Caudate nucleus (tissue), 63 donors: ENCODE measurements at places on chromosomes 3 and 15.

GRCh38 chr15:33068511-33068990, 126.0 kb downstream of the FMN1 start:
- no peak for DNase-seq

GRCh38 chr3:22714749-22715148, 488.4 kb upstream of the UBE2E2 start:
- DNase-seq: no peak

GRCh38 chr3:178404961-178405360, 131.3 kb upstream of the KCNMB2 start:
- no peak for DNase-seq

DNA sequence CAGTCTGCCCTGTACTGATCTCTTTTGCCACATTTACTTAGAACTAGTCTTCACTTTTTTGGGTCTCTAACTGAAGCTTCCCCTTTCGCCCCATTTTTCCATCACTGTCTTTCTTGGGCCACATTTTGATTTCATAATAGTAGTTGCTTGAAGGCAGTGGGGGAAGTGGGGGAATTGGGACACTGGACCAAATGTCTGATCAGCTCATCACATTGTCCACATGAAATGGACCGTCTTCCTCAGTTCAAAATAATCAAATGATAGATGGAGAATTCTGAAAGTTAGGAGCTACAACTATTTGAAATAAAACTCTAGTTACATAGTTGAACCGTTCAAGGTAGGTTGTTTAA, 747 bp downstream of the PDCD6IP start:
- DNase-seq: no peak

DNA sequence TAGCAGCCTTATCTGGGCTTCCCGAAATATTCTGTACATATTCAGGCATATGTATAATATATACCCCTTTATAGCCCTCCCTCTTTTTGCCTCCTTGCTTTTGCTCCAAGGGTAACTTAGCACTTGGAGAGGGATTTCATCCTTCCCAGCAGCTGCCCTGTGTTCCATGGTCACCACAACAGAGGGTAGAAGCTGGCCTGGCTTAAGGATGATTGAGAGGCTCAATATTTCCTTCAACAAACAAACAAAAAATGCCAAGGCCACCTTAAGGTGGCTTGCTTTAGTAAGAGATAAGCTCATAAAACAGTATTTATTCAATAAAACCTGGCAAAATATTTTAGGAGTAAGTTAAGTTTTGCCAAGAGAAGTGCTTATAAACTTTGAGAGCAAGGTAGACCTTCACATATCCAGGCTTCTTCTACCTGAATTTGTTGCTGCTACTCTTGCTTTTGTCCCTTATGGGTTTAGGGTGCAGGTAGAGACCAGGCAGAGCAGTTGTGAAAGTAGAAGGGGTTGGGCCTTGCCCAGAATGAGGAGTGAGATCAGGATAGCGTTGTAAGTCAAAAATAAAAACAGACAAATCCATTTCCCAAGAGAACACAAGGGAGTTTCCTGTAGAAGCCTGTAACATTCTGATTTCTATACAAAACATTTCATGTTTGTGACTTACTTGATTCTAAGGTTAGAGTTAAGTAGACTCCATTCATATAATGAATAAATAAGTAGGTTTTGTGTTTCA, 52.7 kb upstream of the ATOSA start:
- DNase-seq: no peak

DNA sequence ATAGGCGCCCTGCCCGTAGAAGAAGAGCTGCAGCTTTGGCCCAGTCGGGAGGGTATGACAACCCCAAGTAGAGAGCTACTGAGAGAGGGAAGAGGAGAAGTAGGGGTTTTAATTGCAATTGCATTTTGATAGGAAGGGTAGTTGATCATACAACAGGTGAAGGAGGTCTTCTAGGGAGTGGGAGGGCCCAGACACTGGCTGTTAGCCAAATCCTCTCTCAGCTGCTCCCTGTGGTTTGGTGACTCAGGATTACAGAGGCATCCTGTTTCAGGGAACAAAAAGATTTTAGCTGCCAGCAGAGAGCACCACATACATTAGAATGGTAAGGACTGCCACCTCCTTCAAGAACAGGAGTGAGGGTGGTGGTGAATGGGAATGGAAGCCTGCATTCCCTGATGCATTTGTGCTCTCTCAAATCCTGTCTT, 408.9 kb upstream of the THBS1 start:
- DNase-seq: peak; percentile 12

- no peak for DNase-seq
Measured at GRCh38 chr3:159938714-159939113, 49.9 kb upstream of the IL12A start.

GRCh38 chr3:105399062-105399461, 32.4 kb downstream of the ALCAM start:
- no peak for DNase-seq

DNA sequence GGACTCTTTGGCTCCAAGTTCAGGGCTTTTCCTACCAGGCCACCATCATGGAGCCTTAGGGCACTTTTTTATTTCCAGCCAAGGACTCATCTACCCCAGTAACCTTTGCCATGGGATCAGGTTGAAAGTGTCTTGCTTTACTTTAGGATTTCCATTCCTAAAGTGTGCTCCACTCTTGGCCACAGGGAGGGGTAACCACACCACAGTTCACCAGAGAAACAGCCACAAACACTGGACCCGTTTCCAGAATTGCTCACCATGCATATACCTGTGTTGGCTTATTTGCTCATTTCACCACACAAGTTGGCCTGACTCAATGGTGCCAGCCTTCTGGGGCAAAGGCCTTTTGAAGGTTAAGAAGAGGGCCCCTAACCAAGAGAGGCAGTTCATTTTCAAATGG, 70.6 kb upstream of the RAD18 start:
- DNase-seq: no peak

DNA sequence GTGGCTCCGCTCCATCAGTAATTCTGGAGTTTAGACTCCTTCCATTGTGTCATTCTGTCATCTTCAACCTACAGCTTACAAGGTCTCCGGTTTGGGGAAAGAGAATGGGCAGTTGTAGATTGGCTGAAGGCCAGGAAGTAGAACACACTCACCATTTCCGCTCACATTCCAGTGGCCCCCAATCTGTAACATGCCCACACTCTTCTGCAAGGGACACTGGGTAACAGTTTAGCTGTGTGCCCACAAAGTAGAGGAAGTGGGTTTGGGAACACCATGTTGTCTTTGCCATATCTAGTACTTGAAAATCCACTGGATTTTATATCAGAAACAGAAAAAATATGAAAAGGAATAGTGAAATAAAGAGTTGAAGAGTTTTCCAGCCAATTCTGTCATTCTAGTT, 153.5 kb downstream of the SV2B start:
- DNase-seq: no peak

DNA sequence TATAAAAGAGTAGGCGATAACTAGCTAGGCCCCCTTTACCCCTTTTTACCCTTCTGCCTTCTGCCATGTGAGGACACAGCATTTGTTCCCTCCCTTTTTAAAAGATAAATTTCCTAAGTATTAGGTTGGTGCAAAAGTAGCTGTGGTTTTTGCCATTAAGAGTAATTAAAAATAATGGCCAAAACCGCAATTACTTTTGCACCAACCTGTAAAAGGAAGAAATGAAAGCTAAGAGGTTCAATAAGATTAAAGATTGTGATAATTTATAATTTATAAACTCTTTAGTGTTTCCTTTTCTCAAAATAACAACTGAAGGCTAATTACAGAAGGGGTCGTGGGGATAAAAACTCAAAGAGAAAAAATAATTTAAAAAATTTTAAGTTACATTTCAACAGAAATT, 283.5 kb upstream of the PDZRN3 start:
- no peak for DNase-seq

DNA sequence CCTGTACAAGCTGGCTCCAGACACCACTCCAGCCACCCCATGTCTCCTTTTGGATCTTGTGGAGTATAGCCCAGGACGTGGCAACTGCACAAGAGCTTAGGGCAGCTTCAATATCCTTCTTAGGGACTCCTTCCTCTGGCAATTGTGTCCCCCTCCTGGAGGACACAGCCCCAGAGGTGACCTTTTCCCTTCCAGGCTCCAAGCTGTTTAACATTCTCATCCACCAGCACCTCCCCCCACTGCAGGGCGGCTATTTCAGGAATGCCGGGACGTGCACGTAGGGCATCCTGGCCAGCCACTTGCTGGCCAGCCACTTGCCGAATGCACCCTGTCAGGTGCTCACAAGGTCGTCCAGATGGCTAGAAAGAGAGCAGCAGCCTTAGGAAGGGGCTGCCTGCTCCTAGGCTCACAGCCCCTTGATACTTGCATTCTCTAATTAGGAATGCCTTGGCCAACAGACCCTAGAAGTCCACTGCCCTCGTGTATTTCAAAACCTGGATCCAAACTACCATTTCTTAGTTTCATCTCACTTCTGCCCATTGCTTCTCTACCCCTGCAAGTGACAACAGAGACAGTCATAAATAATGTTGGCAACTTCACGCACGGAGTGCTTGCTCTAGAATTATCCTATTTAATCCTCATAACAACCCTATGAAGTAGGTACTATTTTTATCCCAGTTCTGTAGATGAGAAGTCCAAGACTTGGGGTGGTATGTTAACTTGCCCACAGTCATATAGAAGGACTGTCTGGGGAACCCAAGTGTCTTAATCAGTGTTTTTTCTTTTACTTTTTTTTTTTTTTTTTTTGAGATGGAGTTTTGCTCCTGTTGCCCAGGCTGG, 24.5 kb upstream of the IDH2 start:
- DNase-seq: no peak

GRCh38 chr15:82856397-82857170, 47.2 kb downstream of the WHAMM start:
- DNase-seq: no peak

- no peak for DNase-seq
Measured at GRCh38 chr3:185290266-185290665, 36.4 kb upstream of the EHHADH start.

GRCh38 chr3:129330409-129330808, 51.7 kb downstream of the HMCES start:
- DNase-seq: no peak

GRCh38 chr15:71198846-71199245, 83.6 kb downstream of the THSD4 start:
- DNase-seq: no peak

DNA sequence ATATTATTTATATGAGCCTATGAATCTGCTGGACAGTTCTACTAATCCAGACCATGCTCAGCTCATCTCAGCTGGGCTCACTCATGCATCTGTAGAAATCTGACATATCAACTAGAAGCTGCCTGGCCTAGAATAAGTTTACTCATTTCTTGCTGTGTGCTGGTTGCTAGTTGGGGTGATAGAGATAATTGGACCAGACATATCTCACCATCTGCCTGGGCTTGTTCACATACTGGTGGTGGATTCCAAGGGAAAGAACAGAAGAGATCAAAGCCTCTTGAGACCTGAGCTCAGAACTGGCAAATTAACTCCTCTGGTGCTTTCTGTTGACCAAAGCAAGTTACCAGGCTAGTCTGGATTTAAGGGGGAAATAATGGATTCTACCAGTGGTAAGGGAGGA, 109.1 kb downstream of the NSUN3 start:
- no peak for DNase-seq

DNA sequence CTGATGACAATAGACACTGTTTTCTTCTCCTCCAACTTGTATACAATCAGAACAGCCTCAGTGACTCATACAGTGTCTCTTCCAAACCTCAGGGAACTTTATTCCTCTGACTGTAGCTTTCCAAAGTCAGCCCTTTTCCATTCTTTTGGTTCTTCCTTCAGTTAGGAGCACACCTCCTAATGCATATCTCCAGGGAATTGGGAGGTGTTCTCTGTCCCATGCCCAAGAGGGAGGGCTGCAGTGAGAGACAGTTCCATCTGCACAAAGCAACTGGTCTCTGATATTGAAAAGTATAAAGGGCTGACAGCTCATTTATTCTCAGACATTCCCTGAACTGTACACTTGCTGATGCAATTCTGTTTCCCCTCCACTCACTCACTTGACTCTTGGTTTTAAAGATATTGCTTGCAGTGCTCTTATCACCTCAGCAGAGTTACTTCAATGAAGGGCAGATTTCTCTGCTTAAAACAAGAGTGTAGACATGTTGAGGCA, 337.8 kb upstream of the TBC1D5 start:
- no peak for DNase-seq

DNA sequence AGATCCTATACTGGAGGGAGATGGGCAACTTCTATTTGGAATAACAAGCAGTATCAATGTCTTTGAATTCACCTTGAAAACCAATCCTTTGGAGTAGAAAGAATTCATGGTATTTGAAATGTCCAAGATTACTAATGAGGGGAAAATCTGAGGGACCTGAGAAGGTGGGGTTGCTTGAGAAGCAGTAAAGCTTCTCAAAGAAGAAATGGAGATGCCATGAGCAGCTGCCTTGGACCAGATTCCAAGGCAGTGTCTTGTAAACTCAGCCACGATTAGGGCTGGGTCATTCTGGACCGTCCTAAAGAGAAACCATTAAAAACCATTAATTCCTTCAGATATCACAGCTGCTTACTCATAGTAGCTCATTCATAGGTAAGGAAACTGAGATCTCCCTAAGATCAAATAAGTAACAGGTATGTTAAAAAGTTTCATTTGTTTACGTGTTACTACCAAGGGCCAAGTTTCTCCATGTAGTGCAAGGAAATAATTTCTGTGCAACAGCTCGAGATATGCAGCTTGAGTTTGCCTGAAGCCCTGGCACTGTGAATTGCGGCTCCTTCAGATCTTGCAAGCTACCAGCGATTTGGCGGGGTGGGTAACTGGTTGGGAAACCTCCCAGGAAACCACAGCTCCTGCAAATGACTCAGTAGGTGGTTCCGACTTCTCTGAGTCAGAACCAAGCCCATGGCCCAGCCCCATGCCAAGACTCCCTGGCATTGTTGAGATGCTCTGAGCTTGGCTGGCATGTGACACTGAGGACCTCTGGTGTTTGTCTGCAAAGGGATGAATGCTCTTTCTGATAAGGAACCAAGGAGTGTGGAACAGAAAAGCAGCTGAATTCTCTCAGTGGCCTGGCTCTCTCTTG, 296.8 kb downstream of the RORA start:
- no peak for DNase-seq

DNA sequence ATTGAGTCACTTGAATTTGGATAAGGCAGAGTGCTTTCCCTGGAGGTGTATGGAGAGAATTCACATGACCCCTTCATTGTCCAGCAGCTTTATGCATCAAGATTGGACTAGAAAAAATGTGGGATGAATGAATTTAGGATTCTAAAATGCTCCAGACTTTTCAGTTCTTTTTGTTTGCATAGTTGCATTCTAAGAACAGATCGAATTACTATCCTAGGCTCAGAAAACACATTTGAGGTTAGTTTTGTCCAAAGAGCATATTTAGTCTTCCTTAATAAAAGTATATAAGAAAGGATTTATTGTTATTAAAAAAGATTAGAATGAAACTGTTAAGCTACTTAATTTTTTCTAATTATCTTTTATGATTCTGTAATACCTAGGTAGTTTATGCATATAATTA, 127.4 kb downstream of the UBE2E2 start:
- DNase-seq: no peak

GRCh38 chr15:68679961-68680371, 101.2 kb downstream of the CORO2B start:
- DNase-seq: peak; percentile 58

DNA sequence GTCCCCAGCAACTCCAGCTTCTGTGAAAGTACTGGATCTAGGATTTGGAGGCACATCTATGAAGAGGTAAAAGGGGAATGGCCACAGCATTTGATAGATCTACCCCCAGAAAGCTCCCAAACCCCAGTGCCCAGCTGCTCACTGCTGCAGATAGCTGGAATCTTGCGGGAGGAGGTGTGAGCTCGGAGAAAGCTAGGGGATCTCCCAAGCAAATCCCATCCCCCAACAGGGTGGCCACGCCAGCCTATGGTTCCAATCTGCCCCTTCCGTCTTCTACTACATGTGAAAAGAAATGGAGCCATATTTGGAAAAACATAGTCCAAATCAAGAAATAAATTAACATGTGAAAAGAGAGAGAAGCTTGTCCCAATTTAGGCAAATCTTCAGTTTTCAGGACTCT, 42.0 kb downstream of the SEMA5B start:
- no peak for DNase-seq
